Urothelium cell line (cell line): ENCODE measurements at places on chromosomes 7 and 10.

DNA sequence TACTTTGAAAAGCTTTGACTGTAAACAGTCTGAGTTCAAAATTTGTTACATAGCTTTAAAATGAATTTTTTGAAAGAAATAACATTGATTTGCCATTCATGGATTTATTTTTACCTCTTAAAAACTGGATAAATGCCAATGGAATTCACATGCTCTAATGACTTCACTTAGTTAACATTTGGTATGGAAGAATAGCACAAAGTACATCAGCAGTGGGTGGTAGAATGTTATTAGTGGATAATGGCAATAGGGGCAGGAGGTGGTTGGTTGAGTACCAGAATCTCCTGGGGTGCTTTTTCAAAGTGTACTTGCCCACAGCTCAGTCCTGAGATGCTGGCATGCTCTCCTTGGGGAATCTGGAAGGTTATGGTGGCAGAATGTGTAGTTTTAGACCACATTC, 4.7 kb downstream of the PPP1R9A start:
- DNase-seq = no peak

DNA sequence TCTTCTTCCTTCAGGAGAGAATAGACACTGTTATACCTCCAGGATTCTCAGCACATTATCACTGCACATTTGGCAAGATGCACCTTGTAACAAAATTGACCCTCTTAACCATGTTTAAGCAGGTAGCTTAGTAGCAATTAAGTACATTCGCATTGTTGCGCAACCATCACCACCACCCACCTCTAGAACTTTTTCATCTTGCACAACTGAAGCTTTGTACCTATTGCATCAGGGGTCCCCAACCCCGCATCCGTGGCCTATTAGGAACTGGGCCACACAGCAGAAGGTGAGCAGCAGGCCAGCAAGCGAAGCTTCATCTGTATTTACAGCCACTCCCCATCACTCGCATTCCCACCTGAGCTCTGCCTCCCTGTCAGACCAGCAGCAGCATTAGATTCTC, 29.9 kb upstream of the SMURF1 start:
- no peak for DNase-seq

GRCh38 chr10:91683975-91684374, 51.1 kb upstream of the PPP1R3C start:
- DNase-seq = peak; percentile 38

- peak; percentile 65 for DNase-seq
Measured at GRCh38 chr10:32367793-32368453, 21.0 kb upstream of the EPC1 start.

GRCh38 chr7:120023494-120024167, 249.3 kb upstream of the KCND2 start:
- no peak for DNase-seq

GRCh38 chr10:11631890-11632587, 20.6 kb upstream of the USP6NL start:
- DNase-seq = no peak
